Stimulated activated CD4-positive, alpha-beta T cell treated with anti-CD3 and anti-CD28 coated beads, Interleukin-12 subunit alpha, Interleukin-12 subunit beta, amount 100 ng/mL, for 4 hours (primary cell): ENCODE measurements at places on chromosomes 7 and 10.

- no peak for DNase-seq
These were observed 1231.1 kb upstream of the CELF2 start for GRCh38 chr10:9786576-9786975.

GRCh38 chr10:129042776-129043595 is 424.1 kb upstream of the MGMT start:
- no peak for DNase-seq

- DNase-seq = peak; percentile 16
These were observed 35.1 kb upstream of the DNAH11 start for GRCh38 chr7:21507627-21508343.

DNA sequence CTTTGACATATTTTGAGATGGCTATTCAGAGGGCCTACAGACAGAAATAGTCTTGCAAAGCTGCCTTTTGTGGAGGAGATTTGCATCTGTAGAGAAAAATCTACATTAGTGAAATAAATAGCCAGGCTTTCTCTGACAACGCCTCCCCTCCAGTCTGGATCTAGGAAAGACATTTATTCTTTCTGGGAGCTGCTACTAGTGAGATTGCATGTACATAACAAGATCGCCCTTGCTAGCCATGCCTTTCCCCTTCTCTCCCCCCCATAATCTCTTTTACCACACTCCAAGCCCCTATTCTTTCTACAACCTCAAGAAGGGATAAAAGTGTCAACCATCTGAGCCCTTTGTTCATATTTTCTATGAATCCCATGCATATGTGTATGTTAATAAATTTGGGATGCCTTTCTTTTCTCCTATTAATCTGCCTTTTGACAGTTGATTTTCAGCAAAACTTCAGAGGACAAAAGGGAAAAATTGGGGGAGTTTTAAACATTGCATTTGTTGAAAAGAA is 194.2 kb downstream of the SNX13 start:
- DNase-seq = no peak

GRCh38 chr10:81135851-81136250 is 598.1 kb downstream of the SH2D4B start:
- DNase-seq = no peak
